ENCODE measurements at places on chromosomes 6 and 20.

DNA sequence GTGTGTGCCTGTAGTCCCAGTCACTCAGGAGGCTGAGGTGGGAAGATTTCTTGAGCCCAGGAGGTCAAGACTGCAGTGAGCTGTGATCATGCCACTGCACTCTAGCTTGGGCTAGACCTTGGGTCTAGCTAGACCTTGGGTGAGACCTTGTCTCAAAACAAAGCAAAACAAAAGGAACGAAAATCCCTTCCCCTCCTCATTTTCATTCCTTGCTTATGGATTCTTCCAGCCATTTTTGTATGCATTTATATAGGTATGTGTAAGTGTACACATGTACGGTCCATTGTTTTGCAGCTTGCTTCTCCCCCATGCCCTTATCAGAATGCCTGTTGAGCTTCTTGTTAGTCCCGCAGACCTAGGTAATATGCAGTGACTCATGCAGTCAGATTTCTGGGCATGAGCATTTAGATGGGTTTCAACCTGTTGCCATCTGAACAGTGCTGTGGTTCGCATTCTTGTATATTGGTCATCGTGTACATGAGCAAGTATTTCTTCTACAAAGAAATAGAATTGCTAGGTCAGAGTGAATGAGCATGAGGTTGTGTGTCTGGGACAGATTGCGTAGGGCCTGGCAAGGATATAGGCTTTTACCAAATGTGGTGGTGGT lies 73.2 kb downstream of the ATRN start:
- DNase-seq: no peak

GRCh38 chr6:25715794-25716193 lies 38.7 kb upstream of the SLC17A4 start:
- DNase-seq: no peak

DNA sequence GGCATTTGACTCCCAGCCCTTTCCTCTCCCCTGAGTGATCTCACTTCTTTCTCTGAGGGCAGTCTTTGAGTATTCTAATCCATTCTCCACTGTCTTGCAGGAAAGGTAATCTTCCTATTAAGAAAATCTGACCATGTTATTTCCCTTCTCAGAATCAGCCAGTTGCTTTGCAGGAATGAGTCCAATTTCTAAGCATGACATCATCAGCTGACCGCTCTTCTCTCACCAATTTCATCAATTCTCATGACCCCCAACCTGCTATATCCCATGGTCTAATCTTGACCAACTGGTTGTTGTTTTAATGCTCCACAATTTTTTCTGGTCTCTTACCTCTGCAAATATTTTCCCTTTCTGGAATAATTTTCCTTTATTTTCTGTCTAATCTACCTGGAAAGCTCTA lies 73.4 kb downstream of the FAM229B start:
- no peak for DNase-seq

- no peak for DNase-seq
Measured at GRCh38 chr6:166465003-166465399, 82.3 kb upstream of the MPC1 start.

- DNase-seq: no peak
Measured at GRCh38 chr6:135066397-135066796, 11.8 kb upstream of the HBS1L start.

DNA sequence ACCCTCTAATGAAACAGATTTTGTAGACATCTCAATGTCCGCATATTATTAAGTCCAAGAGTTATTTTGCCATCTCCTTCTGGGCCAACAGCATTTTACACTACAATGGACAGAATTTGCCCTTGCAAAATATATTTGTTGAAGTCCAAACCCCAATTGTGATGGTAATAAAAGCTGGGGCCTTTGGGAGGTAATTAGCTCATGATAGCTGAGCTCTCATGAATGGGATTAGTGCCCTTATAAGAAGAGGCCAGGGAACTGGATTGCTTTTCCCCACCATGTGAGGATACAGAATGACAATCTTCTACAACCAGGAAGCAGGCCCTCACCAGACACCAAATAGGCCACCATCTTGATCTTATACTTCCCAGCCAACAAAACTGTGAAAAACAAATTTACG lies 44.9 kb upstream of the MTRF1L start:
- DNase-seq: no peak

DNA sequence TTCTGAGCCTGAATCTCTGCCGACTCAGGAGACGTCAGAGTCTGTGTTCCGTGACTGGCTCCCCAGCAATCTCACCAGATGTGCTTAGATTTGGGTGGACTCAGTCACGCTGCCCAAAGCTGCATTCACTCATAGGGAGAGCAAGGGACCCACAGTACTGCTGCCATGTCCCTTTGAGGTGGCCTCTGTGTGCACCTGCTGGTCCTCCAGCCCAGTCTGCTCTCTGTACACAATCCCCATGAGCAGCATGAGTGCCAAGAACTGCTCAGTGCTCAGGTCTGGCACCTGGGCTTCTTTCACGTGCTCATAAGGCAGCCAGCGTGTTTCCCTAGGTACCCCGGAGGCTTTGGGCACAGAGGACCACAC lies 44.2 kb upstream of the TIAM2 start:
- no peak for DNase-seq

DNA sequence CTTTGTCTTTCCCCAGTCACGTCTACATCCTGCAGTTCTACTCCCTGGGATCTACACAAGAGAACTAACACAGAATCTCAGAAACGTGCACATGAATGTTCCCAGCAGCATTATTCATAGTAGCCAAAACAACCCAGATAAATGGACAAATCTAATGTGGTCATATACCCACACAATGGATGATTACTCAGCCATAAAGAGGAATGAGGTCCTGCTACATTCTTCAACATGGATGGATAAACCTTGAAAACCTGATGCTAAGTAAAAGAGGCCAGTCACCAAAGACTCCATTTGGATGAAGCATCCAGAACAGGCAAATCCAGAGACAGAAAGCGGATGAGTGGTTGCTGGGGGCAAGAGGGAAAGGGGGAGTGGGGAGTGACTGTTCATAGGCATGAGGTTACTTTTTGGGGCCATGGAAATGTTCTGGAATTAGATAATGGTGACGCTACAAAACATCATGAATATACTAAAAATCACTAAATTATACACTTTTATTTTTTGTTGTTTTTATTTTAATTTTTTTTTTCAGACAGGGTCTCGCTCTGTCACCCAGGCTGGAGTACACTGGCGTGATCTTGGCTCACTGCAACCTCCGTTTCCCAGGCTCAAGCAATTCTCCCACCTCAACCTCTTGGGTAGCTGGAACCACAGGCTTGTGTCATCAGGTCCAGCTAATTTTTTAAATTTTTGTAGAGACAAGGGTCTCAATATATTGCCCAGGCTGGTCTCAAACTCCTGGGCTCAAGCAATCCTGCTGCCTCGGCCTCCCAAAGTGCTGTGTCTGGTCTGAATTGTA lies 50.8 kb upstream of the DSN1 start:
- DNase-seq: no peak

All from SHP77 treated with DMSO at 0.1 percent for 48 hours (cell line).